ENCODE measurements at places on chromosomes 1 and 21.

GRCh38 chr1:198523182-198523950, 17.1 kb downstream of the ATP6V1G3 start:
- no peak for DNase-seq

DNA sequence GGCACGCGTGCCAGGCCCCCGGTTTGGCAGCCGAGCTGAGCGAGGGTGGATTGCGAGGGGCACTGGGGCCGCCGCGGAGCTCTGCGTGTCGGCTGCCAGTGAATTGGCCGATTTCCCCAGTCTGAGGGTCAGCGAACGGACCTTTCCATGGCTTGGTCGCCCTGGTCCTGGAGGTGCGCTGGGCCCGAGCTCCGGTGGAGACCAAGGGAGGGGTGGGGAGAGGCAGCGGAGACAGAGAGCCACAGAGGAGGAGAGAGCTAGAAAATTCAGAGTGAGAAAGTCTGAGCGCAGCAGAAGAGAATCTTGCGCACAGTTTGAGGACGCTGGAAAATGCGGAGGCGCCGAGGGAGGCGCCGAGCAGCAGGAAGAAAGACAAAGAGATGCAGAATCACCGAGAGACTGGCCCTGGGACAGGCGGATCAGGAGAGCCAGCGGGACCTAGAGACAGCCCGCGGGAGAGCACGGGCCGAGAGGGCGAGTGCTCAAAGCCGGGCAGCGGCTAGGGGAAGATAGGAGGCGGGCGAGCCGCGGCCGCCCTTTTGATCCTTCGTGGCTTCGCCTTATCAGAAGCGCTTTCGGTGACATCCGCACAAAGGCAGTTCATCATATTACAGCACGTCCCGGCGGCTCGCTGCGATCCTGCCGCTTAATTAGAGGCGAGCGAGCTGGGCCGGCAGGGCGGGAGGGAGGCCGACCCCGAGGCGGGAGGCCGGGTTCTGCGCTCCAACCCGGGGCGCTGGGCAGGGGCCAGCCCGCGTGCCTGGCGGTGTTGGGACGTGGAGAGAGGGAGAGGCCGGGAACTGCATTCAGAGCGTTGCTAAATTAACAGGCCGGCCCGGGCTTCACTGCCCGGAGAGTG, 12.7 kb downstream of the PAX7 start:
- DNase-seq = no peak

DNA sequence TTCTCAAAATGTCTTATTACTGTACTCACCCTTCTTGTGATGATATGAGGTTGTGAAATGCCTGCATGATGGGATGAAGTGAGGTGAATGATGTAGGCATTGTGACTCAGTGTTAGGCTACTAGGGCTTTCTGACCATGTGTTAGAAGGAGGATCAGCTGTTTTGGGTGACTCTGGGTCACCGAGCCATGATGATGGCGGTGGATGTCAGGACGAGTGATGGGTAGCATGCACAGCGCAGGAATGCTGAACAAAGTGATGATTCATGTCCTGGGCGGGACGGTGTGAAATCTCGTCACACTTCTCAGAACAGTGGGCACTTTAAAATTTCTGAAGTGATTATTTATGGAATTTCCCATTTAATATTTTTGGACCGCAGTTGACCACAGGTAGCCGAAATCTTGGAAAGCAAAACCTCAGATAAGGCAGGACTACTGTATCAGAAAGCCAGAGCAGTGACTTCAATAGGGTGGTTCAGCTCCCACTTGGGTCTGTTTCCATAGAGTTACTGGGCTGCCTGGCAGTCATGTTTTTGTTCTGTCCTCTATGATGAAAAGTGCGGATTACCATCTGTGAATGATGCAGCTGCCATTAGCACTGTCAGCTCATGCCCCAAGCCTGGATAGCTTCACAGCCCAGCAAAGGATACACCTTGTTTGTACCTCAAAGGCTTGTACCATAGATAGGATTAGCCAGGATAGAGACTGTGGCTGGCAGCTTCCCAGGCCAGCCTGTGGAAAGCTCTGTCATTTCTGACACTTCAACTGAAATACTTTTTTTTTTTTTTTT, 26.6 kb downstream of the IL6R start:
- peak; percentile 73 for DNase-seq

DNA sequence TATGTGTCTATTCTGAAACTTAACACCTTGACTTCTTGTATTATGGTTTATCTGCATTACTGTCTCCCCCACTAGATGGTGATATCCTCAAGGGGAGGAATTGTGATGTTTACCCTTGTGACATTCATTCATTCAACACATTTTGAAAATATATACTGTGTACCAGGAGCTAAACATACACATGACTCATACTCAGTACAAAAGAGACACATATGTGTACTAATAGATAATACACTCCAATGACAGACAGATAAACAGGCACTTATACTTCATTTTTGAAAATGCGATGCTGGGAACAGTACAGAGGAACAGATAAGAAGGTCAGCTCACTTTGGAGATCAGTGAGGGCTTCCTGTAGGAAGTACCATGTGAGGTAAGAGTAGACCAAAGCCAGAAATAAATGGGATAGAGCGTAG, 8.9 kb upstream of the RAB3GAP2 start:
- no peak for DNase-seq

GRCh38 chr1:85313888-85314696, 37.7 kb upstream of the BCL10 start:
- peak; percentile 63 for DNase-seq

- DNase-seq = no peak
Measured at GRCh38 chr1:24420547-24420946, 4.9 kb downstream of the NIPAL3 start.

- DNase-seq = no peak
Measured at GRCh38 chr1:6517435-6517851, 26.0 kb upstream of the PLEKHG5 start.

DNA sequence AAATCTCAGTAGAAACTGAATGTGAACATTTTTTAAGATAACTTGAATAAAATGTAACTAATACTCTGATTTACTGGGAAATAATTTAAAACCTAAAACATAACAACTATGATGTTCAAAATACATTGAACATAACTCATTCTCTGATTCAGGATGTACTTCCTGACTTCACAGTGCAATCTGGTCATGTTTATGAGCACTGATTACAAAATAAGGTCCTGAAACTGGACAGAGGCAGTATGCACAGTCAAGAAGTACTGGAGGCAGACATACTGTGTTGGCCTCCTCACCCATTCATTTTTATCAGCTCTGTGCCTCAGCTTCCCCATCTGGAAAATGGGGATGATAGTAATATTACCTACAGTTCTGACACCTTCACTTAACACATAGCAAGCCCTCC, 651.3 kb downstream of the PTPRC start:
- DNase-seq = no peak

DNA sequence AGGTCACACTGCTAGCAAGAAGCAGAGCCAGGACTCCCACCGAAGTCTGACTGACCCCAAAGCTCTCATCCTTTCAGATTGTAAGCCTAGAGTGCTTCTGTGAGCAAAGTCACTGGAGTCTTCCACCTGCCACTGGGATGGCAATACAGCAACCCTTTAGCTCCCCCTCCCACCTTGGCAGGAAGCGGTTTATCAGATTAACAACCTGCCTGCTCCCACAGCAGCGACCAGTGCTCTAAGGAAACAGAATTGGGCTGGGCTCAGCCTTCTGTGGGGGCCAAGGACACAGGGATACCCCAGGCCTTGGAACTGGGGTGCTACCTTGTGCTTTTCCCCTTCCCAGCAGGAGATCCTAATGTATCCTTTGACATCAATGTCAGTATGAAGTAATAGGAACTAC, 76.0 kb downstream of the GFI1 start:
- DNase-seq = no peak

DNA sequence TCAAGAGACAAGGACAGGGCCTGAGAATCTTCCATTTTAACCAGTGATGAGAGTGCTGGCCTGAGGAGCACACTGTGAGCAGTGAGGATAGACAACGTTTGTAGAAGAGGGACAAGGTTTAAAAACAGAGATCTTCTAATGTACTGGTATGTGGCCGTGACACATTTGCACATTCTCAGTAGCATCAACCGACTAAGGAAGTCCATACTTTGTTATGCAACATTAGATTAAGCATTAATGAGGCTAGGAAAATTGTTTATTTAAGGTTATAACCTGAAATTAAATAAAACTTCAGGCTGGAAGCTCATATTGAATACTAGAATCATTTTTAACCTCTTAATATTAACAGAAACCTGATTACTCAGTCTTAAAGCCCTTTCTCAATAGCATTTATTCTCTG, 99.0 kb downstream of the SLC45A1 start:
- DNase-seq = no peak

DNA sequence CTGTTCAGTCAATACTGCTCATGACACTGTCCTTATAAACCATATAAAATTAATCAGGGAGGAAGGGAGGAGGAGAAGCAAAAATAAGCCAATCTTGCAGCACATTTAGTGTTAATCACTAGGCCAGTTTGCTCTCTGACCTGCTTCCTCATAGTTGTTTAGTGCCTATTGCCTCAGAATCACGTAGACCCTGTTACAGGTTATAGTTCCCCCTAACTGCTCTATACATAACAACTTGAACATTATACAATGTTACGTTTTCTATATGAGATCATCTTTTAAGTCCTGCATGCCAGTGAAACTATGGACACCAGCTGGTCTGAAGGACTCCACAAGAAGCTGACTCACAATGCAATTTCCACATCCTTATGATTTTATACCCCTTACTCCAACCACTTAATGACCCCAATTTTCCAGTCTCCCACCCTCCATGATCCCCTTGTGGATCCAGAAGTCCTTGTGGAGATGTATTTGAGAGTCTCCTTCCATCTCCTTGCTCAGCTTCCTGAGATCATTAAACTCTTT, 34.9 kb upstream of the TACSTD2 start:
- no peak for DNase-seq

DNA sequence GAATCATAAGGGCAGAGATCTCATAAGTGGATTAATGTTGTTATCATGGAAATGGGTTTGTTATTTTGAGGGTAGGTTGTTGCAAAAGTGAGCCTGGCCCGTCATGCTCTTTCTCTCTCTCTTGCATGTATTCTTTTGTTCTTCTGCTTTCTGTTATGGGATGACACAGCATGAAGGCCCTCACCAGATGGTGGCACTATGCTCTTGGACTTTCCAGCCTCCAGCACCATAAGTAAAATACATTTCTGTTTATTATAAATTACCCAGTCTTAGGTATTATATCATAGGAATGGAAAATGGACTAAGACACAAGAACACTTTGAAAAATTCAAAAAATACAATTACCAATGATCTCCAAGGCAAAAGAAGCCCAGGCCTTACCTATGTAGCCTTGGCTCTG, 676.1 kb downstream of the PTPRU start:
- no peak for DNase-seq

- no peak for DNase-seq
Measured at GRCh38 chr1:156097499-156098178, 15.4 kb upstream of the MEX3A start.

DNA sequence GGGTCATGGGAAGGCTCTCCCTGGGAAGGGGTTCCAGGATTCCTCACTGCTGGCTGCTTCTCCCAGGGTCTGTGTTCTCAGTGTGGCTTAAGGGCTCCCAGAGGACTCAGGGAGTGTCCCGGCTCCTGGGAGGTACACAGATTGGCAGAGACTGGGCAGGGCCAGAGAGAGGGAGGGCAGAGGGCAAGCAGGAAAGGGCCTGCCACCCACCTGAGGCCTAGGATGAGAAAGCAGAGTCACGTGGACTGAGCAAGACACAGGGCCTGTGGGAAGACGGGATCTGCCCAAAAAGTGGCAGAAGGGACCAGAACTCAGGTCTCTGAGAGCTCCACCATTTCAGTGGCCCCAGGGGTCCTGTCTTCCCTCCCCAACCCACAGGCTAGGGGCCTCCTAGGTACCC, 871 bp downstream of the SLFNL1 start:
- no peak for DNase-seq

GRCh38 chr1:224064150-224064549, 49.8 kb upstream of the FBXO28 start:
- DNase-seq = no peak

DNA sequence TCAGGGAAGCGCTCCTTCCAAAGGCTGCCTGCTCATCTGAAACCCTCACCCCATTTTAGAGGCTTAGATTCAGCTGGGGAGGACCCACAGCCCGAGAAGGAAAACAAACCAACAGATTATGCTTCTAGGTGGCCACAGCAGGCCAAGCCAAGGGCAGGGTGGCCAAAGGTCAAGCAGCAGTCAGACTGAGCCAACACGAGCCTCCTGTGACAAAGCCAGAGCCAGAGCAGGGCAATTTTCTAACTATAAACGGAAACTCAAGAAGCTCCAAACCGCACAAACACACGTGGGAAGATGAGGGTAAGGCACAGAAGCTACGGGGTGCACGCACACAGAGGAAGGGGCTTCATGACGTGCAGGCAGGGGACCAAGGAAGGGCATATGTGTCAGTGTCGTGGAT, 64.1 kb downstream of the PLEKHA6 start:
- peak; percentile 32 for DNase-seq

GRCh38 chr1:82840192-82840591, 1039.5 kb downstream of the ADGRL2 start:
- no peak for DNase-seq

- no peak for DNase-seq
Measured at GRCh38 chr21:33948951-33949444, 33.4 kb upstream of the ATP5PO start.

GRCh38 chr1:9561429-9561828, 22.2 kb downstream of the SLC25A33 start:
- DNase-seq = peak; percentile 58

DNA sequence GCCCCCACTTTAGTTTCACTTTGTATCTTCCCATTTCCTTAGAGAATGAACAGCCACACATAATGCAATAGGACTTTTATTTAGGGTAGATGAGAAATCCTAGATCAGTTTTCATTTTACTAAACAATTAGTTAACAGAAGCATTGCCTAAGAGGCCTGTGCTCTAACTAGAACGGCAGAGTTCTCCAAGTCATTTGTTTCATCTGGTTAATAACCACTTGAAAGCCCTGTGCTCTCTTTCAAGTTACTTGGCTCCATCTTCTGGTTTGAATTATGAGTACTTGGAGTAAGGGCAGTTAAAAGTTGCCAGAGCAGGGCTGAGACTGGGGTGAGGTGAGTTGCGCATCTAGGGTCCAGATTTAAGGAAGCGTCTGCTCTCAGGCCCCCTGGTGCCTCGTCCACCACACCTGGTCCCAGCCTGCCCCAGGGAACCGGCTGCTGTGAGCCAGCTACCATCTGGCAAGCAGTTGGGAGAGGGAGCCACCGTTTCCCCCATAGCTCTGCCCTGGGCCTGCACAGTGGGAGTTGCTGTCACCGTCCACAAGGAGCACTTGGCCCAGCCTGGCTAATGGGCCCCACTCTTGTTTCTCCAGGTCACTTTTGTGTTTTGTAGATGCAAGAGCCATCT, 18.1 kb upstream of the SLC44A3 start:
- peak; percentile 49 for DNase-seq

GRCh38 chr21:46674430-46675007, 39.0 kb downstream of the PRMT2 start:
- no peak for DNase-seq
